ENCODE measurements at places on chromosomes 3 and 15. TPM values are rescaled to one million over a fixed set of nuclear protein-coding genes. Genes with fewer than 3 reads are reported as not detected.
A peak's percentile ranks its signal among the peaks of the same experiment; 100 is the strongest.

DNA sequence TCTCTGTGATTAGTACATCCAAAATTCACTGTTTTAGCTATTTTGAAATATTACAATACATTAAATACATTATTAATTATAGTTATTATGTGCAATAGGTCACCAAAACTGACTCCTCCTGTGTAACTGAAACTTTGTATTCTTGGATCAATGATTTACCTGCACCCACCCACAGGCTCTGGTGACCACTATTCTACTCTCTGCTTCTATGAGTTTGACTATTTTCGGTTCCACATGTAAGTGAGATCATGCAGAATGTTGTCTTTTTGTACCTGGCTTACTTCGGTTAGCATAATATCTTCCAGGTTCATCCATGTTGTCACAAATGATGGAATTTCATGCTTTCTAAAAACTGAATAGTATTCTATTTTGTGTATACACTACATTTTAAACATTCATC is 43.8 kb downstream of the SLC2A2 start:
- DNase-seq = no peak

- DNase-seq = peak; percentile 36
Observed at GRCh38 chr3:141646760-141647561, 91.1 kb upstream of the RNF7 start.

ADPRH gene
- 10.8 TPM for total RNA-seq

MLF1 gene
- total RNA-seq = 126 TPM

GRCh38 chr3:40763807-40764206 is 239.0 kb downstream of the ZNF621 start:
- no peak for DNase-seq

POLG gene
- 39.3 TPM for total RNA-seq

DNA sequence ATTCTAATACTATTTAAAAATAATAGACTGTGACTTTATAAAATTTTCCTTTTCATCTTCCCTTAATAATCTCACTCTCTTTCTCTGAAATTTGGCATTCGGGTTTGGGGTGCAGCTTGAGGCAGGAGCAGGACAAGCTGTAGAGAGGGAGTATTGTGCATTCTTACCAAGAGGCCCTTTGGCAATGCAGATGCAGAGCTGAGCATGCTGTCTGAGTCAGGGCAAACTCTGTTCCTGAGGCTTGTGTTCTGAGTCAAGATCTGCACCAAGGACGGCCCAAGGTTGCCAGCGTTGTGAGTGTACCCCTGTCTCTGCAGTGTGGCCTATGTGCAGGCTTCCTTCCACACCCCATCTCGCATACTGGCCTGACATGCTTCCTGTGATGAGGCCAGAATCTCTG is 343.8 kb upstream of the FRG2C start:
- DNase-seq = no peak

DNA sequence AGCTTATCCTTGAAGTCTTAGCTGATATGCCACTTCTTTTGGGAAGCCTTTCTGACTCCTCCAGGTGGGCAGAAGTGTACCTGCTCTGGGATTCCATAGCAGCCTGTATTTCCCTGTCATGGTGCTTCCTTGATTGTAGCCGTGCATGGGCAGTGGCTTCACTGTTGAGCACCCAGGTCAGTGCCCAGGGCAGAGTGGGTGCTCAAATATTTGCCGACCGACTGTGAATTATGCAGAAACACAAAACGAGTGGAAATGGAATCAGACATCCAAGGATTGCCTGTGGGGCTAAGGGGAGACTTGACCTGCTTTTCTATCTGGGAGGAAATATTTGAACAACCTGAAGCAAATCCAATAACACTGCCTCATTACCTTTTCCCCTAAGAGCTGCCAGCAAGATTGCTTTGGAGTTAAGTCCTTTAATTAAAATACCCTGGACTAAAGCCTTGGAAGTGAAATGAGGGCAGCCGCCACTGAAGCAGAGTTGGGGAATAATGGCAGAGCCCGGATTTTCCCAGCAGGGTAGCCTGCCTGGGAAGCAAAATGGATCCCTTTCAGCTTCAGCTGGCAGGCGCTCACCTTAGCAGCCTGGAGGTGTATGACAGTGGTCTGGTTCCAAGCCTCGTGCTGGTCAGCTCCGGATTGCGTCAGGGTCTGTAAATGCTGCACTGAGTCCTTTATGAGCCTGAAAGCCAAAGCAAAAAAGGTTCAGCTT is 14.9 kb downstream of the ACOX2 start:
- no peak for DNase-seq

TMC3 gene
- not detected for total RNA-seq

TMCC1 gene
- 30.0 TPM for total RNA-seq

- DNase-seq = no peak
Observed at GRCh38 chr15:31392761-31393401, 66.2 kb downstream of the KLF13 start.

GRCh38 chr3:458653-459310 is 262.2 kb downstream of the CHL1 start:
- DNase-seq = no peak

UNC13C gene
- total RNA-seq = 0.09 TPM

XYLB gene
- 1.6 TPM for total RNA-seq

GOLGA8T gene
- 1.1 TPM for total RNA-seq

ADAMTS7 gene
- total RNA-seq = 35.8 TPM

GRCh38 chr3:101484805-101485620 is 28.0 kb downstream of the SENP7 start:
- DNase-seq = no peak

- DNase-seq = no peak
Observed at GRCh38 chr3:184172681-184173373, 1.8 kb upstream of the AP2M1 start.

GRCh38 chr3:3744826-3745225 is 54.4 kb upstream of the LRRN1 start:
- no peak for DNase-seq

DNA sequence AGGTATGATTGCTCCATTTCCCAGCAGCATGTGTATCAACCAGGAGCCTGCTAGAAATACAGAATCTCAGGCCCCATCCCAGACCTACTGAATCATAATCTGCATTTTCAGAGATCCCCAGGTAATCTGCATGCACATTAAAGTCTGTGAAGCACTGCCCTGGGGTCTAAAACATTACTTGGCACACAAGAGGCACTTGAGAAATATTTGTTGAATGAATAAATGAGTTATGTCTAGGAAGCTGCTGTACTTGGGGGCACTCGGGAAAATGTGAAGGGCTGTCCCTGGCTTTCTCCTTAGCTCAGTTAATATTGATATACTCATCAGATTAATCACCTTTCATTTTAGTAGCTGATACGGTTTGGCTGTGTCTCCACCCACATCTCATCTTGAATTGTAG is 184.4 kb downstream of the RORA start:
- no peak for DNase-seq

DNA sequence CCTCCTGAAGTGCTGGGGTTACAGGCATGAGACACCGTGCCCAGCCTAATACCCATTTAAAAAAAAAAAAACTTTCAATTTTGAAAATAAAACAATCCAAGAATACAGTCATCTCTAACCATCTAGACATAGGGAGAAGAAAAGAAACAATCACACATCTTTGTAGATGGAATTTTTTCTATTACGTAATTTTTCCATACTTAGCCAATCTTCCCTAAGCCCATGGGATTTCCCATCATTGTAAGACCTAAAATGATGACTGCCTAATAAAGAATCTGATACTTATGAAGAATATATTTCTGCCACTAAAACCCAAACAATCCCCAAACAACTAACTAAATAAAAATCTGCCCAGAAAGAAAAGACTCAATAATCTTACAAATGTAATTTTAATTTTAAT is 88.7 kb downstream of the CBLB start:
- DNase-seq = no peak

DNA sequence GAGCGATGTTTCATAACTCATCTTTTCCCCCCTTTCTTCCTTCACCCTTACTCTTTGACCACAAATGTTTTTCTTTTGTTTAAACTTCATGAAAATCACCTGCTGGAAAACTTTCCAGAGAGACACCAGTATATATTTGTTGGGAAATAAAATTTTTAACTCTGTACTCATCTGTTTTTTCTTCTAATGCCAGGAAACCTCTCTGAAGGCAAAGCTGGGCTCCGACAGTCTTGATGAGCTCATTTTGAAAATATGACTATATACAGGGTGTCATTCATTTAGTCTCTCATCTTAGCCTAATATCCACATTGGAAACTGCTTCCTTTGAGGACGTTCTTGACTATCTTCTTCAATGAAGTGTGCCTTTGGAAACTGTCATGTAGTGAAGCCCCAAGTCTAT is 339.6 kb upstream of the ROBO2 start:
- no peak for DNase-seq

DNA sequence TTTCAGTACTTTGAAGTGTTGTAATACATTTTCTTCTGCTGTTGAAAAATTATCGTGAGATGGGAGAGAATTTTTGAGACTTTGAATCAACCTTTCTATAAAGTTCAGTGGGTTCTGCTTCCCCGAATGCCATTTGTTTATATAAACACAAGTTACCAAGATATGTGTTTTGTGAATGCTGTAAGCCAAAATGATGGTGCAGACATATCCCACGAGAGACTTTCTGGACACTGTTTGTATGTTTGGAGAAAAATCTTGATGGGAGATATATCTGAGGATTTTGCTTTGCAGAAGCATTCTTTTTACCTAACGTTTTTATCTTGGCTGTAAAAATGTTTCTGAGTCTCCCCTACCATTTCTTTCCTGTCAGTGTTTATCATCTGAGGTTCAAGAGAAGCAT is 526.6 kb upstream of the ZNF717 start:
- DNase-seq = no peak

GCSAM gene
- 0.08 TPM for total RNA-seq

CYP8B1 gene
- total RNA-seq = not detected

TTC21A gene
- 2.5 TPM for total RNA-seq

DNA sequence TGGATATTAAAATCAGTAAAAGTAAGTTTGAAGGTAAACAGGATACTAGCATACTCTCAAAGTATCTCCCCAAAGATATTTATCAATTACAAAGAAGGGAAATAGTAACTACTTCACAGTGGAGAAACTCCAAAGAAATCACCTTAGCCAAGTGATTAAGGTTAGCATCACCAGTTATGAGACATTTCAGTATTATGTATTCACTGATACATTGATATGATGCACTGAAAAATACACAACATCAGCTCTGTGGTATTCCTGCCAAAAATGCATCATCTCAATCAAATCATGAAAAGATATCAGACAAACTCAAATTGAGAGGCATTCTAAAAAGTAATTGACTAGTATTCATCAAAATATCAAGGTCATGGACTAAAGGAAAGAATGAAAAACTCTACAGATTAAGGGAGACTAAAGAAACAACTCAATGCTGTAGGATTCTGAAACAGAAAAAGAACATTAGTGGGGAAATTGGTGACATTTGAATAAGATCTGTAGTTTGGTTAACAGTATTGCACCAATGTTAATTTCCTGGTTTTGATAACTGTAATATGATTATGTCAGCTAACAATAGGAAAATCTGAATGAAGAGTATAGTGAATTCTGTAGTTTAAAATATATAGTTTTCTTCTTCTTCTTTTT is 215.4 kb downstream of the UACA start:
- no peak for DNase-seq

- no peak for DNase-seq
Observed at GRCh38 chr3:43709022-43709421, 18.3 kb downstream of the ABHD5 start.

GOLGA8B gene
- total RNA-seq = 14.5 TPM

DNA sequence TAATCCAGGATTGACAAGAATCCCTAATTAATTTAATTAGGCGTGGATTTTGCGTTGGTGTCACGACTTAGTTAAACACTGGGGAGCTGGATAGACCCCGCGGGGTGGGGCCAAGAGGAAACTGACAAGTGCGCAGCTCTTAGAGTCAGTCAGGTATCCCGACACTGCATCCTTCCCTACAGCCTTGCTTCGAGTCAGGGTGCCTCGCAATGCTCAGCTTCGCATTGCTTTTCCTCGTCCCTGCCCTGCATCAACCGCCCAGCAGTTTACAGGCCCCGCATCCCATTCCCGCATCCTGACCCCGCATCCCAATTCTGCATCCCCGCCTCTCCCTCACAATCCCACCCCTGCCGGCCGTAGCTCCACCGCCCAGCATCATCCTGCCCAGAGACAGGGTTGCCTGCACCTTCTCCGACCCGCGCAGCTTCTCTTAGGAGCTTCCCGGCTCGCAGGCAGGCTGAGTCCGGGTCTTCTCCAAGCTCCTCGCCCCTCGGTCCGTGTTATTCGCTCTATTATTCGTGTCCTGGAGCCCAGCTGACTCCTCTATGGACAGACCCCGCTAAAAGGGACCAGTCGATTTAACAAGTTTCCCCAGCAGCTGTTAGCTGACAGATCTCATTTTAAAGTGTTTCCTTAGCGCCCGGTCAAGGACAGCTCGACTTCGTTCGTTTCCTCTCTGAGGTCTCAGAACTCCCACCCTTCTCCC is 699 bp upstream of the SHOX2 start:
- DNase-seq = peak; percentile 19

DNA sequence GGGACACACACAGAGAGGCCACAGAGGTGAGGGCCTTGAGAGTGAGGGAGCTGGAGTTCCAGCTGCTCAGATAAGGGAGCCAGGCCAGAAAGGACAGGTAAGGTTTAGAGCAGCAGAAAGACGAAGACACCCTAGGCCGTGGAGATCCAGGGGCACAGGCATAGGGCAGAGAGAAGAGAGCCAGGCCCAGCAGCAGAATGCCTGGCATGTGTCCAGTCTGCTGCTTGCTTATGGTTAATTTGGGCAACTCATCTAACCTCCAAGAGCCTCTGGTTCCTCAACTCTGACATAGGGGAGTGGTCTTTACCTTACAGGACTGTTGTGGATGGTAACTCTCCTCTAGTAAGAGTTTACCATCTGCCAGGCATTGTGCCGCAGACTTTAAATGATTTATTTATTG is 35.9 kb downstream of the STARD5 start:
- no peak for DNase-seq

KLHL40 gene
- total RNA-seq = not detected

FAM3D gene
- total RNA-seq = not detected

DNA sequence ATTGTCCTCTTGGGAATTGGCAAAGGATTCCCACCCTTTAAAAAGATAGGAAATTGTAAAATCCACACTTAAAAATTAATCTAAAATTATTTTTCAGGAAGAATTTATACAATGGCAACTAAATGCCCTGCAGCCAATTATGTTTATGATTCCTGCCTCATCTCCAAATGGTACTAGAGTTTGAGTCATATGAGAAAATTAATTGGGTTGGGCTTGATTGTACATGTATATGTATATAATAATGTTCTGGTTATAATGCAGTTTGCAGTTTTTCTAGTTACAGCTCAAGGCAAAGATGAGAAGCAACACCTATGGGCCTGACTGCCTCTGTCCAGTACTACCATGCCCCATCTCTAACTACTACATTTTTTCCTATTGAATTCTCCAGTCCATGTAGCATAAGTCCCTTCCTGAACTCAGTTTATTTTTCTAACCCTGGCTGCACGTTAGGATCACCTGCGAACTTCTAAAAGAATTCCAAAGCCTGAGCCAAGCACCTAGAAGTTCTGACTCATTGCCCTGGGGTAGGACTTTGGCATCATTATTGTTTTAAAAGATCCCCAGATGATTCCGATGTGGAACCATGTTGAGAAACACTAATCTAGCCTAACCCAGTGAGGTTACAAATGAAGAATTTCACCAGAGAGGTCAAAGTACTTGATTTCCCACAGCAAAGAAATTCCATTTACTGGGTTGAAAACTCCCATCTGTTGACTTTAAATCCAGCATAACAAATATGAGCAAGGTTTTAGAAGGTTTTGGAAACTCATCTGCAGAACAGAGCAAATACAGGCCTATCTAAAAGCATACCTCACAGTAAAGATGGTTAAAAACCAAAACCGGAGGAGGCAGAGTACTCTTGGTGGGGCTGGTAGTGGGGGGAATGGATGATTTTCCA is 19.4 kb downstream of the TGFBR2 start:
- no peak for DNase-seq

GRCh38 chr3:142664311-142664710 is 59.5 kb upstream of the TRPC1 start:
- DNase-seq = no peak

ABHD10 gene
- 30.9 TPM for total RNA-seq

- DNase-seq = no peak
Observed at GRCh38 chr3:27360113-27361078, 8.8 kb downstream of the NEK10 start.
